ENCODE measurements at places on chromosomes 1 and 21.
A peak's percentile ranks its signal among the peaks of the same experiment; 100 is the strongest.

DNA sequence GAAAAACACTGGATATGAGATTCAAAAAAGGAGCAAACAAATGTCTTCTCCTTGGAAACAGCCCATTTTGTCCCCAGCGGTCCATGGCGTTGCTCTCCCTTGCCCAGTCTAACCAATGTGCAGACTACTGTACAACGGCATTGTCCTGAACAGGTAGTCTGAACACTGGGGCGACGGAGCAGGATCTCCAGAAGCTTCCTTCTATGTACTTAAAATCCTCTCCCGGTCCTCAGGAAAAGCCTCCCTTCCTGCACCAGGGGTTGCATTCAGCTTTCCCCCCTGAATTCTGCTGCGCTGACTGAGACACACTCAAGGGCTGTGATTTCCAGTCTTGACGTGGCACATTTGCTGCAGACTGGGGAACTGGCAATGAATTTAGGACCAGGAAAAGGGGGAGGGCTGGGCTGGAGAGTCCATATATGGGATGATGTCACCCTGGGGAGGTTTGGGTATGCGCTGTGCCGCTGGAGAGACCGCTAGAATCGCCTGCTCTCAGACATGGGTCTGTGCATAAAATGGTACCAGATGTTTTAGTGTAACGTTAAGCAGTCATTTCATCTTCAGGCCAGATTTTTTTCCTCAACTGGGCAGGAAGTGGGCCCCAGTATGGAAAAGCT lies 275.9 kb upstream of the C1orf105 start:
- peak; percentile 93 for DNase-seq

DNA sequence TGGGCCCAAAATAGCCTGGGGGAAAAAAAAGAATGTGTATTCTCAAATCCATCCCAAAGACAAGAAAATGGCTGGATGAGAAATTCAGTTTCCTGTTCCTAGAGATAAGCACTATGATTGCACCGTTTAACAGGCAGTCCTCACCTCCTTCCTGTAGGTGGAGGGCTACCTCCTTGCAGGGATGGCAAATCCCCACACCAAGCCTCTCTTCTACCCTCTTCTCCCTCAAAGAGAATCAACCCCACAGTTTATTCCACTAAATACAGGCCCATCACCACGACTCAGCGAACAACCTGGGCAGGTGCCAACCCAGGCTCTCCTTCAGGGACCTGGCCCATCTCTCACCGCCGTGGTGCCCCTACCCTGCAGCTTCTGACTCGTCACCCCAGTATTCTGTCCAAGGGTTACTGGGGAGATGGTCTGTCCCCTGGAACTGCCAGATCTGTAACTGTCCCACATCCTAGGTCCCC lies 3.4 kb upstream of the CHD5 start:
- DNase-seq = no peak

- DNase-seq = no peak
Observed at GRCh38 chr1:9505143-9505542, 34.1 kb upstream of the SLC25A33 start.

- DNase-seq = no peak
Observed at GRCh38 chr1:216073793-216074595, 349.3 kb downstream of the USH2A start.

- no peak for DNase-seq
Observed at GRCh38 chr1:61297887-61298286, 215.5 kb downstream of the NFIA start.

DNA sequence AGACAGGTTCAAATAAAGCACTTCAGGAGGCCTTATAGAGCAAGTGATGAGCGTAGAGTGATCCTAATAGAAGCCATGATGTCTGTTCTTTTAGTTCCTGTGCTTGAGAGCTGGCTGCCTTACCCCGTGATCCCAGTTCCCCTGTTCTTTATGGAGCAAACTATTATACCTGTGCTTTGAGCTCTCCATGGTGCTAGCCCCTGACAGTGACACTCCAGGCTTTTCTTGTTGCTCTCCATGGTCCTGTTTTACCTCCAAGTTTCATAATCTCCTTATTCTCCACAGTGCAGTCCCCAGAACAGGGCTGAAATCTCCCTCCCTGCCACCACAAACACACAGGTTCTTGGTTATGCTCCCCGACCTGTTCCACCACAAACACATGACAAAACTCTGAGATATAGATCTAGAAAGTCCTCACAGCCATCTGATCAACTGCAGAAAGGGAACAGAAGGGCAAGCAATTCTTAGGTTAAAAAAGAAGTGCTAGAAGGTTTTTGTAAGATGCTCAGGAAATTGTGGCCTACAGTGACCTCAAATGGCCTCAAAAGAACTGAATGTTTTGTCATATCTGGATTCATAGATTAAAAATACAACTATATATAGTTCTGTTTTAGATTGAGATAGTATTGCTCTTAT lies 6.0 kb downstream of the CADM3 start:
- DNase-seq = peak; percentile 51

- DNase-seq = no peak
Observed at GRCh38 chr1:232776526-232777106, 28.6 kb upstream of the MAP10 start.

DNA sequence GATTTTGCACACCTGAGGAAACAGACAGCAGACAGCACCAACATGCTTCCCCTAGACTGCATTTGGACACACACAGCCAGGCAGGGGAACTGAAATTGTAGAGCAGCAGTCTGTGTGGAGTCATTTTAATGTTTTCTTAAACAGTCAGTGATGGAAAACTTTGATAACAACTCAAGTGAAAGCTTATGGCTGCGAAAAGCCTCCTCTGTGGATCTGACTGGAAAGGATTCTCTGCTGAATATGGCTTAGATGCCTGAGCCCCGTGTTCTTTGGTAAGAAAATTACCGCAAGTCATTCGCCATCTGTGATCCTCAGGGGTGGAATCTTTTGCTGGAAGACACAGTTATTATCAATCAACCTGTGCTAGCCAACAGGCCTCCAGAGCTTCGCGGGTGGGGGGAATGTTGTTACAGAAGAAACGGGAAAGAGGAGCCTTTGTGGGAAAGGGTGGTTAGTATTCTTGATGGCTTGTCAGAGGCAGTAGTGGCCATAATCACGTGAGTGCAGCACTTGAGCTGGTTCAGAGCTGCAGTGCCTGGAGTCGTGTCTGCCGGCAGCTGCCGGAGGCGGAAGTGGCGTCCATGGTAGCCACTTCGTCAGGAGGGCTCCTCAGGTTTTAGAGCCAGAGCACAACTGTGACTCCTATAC lies 204.7 kb downstream of the ST6GALNAC3 start:
- peak; percentile 28 for DNase-seq

DNA sequence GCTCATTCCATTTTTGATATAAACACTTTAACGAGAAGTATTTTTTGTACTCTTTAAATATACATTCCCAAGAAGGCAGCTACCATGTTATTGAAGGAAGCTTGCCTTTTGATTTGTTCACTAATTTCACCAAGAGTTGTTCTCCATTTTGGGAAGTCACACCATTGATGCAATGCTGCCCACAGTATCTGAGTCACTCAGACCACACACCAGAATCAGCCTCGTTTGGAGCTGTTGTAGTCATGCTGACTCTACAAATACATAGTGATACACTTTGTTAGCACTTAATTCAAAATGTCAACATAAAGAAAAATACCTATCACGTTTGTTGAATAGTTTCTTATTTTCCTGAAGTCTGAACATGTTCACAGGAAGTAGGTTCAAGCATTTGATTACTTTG lies 78.7 kb downstream of the PAPPA2 start:
- no peak for DNase-seq

DNA sequence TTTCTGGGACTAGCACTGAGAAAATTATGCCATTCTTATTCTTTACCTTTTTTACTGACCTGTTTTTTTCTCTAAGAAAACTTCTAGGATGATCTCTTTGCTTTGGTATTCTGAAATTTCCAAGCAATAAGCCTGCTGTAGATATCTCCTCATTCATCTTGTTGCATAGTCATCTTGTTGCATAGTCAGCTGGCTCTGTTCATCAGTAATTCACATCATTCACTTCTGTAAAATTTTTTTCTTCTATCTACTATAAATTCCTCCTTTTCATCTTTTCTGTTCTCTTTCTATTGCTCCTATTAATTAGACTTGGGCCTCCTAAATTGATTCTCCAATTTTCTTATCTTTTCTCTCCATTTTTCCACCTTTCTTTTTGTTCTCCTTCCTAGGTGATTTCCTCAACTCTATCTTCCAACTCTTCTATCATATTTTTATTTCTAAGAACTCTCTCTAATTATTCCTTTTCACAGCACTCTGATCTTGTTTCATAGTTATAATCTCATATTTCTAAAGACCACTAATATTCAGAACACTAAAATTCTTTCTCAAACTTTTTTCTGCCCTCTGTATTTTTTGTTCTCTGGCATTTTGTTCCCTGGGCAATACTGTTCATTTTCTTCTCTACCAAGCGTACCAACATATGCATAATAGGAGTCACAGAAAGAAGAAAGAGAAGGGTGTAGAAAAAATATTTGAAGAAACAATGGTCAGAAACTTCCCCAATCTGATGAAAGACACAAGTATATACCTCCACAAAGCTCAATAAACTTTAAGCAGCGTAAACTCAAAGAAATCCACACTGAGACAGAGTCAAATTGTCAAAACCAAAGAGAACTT lies 17.7 kb downstream of the TUT4 start:
- DNase-seq = no peak

- DNase-seq = no peak
Observed at GRCh38 chr1:102498929-102499328, 502.2 kb upstream of the OLFM3 start.

GRCh38 chr1:248804771-248805681 lies 20.7 kb downstream of the SH3BP5L start:
- no peak for DNase-seq

- DNase-seq = no peak
Observed at GRCh38 chr1:234835239-234835638, 225.3 kb upstream of the IRF2BP2 start.

DNA sequence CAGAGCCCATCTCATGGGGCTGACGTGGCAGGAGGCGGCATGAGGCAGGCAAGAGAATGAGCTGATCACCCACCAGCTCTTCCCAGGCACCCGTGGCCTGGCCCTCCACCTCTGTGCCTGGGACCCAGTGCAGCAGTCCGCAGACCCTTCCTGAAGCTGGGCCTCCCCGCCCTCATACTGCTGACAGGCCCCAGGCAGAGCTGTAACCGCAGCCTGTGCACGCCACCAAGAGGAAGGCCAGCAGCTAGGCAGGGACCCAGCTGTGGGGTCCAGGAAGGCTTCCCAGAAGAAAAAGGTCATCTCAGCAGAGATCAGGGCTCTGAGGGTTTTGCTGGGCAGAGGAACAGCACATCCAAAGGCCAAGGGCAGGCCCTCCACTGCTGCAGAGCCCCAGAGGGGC lies 9.8 kb upstream of the MTFR1L start:
- no peak for DNase-seq

DNA sequence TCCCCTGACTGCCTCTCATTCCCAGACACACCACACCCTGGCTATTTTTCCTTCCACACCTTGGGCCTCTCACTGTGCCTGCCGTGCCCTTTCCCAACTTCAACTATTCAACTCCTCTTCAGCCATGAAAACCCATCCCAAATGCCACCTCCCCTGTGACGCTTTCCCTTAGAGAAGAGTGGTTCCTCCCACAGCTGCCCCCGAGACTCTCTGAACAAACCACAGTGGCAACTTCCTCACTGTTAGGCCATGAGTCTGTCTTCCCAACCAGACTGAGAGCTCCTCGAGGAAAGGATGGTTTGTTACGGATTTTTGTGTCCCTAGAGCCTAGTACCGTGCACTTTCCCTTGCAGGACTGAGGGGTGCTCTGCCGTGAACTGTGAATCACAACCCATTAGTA lies 59.2 kb downstream of the LRRN2 start:
- DNase-seq = no peak

GRCh38 chr1:25771221-25772114 lies 28.5 kb upstream of the SELENON start:
- no peak for DNase-seq

DNA sequence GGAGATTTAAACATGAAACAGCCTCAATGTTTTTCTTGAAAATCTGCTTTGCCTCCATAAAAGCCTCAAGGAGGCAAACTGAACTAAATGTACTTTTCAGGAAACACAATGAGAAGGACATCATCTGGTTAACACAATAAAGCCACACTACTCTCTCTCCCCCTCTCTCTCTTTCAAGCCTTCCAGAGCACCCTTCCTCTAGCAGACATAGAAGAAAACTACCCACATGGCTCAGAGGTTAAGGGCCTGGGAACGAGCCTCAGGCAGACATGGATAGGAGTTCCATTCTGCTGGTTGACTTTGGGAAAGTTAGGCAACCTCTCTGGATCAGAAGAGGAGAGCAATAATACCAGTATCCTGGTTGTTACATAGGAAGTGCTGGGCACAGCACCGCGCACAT lies 42.9 kb downstream of the RUNX1 start:
- DNase-seq = no peak

GRCh38 chr1:92291372-92291999 lies 7.3 kb downstream of the GLMN start:
- peak; percentile 53 for DNase-seq

- DNase-seq = no peak
Observed at GRCh38 chr1:9120312-9120958, 8.5 kb downstream of the GPR157 start.

GRCh38 chr1:242228991-242229390 lies 230.1 kb upstream of the MAP1LC3C start:
- DNase-seq = no peak

DNA sequence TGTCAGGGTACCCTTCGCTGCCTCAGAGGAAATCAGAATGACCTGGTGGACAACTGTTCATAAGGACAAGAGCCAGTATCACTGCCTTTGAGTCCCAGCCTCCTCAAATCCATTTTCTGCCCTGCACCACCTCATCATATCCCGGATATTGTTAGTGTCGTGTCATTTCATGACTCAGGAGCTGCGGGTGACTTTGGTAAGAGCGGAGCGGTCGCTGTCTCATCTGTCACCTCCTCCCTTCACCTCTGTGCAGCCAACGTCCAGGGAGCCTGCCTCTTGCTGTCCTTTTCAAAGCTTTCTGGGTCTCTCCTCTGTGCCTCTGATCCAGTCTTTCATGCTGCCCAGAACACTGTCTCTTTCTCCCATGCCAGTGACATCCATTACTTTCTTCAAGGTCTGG lies 7.0 kb upstream of the C1orf198 start:
- no peak for DNase-seq

GRCh38 chr1:240151136-240151735 lies 59.6 kb downstream of the FMN2 start:
- DNase-seq = no peak

GRCh38 chr1:43049481-43049880 lies 90.8 kb upstream of the SLC2A1 start:
- DNase-seq = no peak

- DNase-seq = peak; percentile 50
Observed at GRCh38 chr21:34693192-34693810, 24.5 kb downstream of the CLIC6 start.

DNA sequence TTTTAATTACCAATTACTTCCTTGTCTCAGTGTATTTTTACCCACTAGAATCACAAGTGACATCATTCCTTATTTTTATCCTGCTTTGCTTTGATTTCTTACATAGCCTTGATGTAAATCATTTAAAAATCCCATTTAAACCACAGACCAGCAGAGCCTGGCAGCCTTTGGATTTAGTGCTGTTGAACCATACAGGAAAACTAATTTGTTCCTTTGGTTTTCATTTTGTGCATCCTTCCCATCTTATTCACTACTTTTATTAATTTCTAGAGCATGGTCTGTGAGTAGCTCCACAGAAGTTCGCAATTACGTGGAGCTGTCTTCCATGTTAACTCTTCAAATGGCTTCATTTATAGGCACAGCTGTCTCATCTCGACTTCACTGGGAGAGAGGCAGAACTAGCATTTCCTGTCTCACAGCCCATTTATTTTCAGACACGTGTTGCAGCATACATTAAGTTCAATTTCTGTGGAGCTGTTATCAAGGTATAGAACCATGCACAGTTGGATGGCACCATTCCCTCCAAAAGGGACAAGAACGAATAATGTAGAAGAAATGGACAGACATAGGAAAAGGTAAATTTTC lies 235.3 kb downstream of the MRPL39 start:
- no peak for DNase-seq
